ENCODE measurements at places on chromosomes 2 and 18. TPM values are rescaled to one million over a fixed set of nuclear protein-coding genes. Genes with fewer than 3 reads are reported as not detected.

Gene LOXHD1
- not detected for total RNA-seq

Gene HOXD9
- total RNA-seq: not detected

Gene TMEM247
- total RNA-seq: not detected

Gene CARF
- 2.4 TPM for total RNA-seq

Gene ALKAL2
- not detected for total RNA-seq

Gene FZD7
- 0.35 TPM for total RNA-seq

Gene C2orf66
- 0.07 TPM for total RNA-seq

Gene VWC2L
- total RNA-seq: not detected

Gene ABCG8
- total RNA-seq: not detected

Gene SESTD1
- total RNA-seq: 39.4 TPM

Gene CNRIP1
- total RNA-seq: 40.0 TPM

Gene RFTN2
- total RNA-seq: 6.5 TPM

Gene SCN3A
- total RNA-seq: under 0.01 TPM

Gene ELOA2
- total RNA-seq: not detected

Gene TRABD2A
- 0.59 TPM for total RNA-seq

Gene M1AP
- total RNA-seq: not detected

Gene LYG1
- total RNA-seq: 0.39 TPM

Gene SLC1A4
- 8.7 TPM for total RNA-seq

Gene NOSTRIN
- total RNA-seq: 0.07 TPM

Gene TWSG1
- 116 TPM for total RNA-seq

Gene HOXD11
- not detected for total RNA-seq

Gene TEKT4
- not detected for total RNA-seq

Gene OBSL1
- 15.6 TPM for total RNA-seq

Gene TTC31
- total RNA-seq: 7.3 TPM

Gene TTC27
- 26.5 TPM for total RNA-seq

Gene DYNAP
- not detected for total RNA-seq

Gene ICA1L
- 1.8 TPM for total RNA-seq

Gene TNS1
- 30.4 TPM for total RNA-seq

Gene CYP1B1
- total RNA-seq: 0.07 TPM

Gene RBMS1
- 88.4 TPM for total RNA-seq

Gene IL36B
- total RNA-seq: not detected

Gene GAL3ST2
- total RNA-seq: not detected

Gene FOXI3
- total RNA-seq: not detected

Gene LYG2
- total RNA-seq: not detected

Gene GKN2
- total RNA-seq: not detected

Gene DNAJC5G
- not detected for total RNA-seq
